Activated naive CD4-positive, alpha-beta T cell treated with Interleukin-2 at 50 U/mL for 16 hours (primary cell): ENCODE measurements at places on chromosomes 12 and 14.

DNA sequence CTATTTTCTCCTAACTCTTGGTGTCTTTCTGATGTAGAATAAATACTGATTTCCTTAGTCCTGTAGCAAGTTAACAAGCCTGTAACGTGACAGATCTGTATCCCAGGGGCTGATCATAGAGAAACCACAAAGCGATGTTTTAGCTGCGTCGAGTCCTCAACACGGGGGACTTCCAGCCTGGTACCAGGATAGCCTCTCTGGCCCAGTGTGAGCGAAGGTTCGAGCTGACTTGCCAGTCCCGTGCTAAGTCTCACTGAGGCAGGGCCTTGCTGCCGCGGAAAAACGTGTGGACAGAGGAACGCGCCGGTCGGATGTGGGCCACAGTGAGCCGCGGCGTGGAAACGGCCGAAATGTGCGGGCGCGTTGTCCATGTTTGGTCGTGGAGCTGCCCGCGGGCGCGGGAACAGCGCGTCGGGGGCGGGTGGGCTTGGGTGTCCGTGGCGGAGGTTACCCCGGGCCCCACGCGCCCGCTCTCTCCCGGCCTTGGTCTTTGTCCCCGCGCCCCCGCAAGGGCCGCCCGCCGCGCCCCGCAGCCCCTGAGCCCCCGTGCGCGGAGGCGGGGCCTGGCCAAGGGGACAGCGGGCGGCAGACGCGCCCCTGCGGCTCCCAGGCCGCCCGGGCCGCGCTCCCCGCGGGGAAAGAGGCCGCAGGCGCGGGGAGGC lies 531 bp upstream of the EML1 start:
- peak; percentile 5 for DNase-seq

GRCh38 chr14:31881531-31882310 lies 195.4 kb upstream of the ARHGAP5 start:
- DNase-seq: no peak

DNA sequence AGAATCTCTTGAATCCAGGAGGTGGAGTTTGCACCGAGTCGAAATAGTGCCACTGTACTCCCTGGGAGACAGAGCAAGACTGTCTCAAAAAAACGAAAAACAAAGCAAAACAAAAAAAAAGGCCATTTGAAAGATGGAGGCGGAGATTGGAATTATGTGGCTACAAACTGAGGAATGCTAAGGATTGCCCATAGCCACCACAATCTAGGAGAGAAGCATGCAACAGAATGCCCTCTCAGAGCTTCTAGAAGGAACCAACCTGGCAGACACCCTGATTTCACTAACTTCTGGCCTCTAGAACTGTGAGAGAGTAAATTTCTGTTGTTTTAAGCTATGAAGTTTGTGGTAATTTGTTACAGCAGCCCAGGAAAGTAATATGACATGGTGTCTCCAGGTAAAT lies 50.1 kb upstream of the LIMA1 start:
- no peak for DNase-seq

GRCh38 chr14:101008196-101008595 lies 104.7 kb upstream of the RTL1 start:
- DNase-seq: no peak

DNA sequence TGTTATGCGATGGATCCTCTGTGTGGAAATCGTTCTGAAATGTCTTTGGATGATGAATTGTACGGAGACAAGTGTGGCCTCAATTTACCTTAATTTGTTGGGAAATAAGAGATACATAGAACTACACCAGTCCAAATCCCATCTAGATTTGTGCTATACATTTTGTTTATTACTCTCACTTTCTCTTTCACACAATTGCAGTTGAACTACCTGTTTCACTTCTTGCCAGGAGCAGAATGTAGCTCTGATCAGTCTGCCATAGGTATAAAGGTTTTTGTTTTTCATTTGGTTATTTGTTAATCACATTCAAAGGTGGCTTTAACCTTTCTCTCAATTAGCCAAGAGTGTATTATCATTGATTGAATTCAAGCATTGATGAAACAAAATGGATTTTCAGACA lies 268.2 kb downstream of the SNAPC1 start:
- no peak for DNase-seq

DNA sequence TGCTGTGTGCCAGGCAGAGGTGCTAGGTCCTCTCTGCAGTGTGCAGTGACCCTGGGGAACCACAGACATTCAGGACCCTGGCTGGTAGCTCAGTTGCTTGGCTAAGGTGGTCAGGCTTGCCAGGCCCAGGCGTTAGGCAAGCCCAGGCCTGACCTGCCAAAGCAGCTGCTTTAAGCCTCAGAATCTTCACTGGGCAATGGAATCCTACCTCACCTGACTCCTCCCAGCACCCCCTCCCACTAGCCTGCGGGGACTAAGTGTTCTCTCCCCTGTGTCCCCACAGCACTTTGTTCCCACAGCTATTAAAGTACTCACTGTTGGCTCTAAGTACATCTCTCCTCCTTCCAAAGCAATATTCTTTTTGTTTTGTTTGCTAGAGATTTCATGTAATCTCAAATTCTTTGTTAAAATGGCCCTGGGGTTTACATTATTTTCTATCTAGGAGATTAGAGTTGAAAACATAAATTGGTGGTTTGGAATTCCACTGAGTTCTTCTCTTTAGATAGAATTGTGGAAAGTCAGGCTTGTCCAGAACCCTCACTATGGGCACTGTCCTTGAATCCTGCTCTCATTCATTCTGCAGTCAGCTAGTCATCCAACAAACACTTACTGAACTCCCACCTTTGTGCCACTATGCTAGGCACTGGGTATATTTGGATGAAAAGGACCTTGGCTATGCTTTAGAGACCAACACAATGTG lies 44.4 kb downstream of the DGLUCY start:
- no peak for DNase-seq

- no peak for DNase-seq
Measured at GRCh38 chr14:59281609-59282377, 93.3 kb downstream of the DAAM1 start.

GRCh38 chr14:100525615-100526014 lies 61.6 kb downstream of the BEGAIN start:
- DNase-seq: no peak

DNA sequence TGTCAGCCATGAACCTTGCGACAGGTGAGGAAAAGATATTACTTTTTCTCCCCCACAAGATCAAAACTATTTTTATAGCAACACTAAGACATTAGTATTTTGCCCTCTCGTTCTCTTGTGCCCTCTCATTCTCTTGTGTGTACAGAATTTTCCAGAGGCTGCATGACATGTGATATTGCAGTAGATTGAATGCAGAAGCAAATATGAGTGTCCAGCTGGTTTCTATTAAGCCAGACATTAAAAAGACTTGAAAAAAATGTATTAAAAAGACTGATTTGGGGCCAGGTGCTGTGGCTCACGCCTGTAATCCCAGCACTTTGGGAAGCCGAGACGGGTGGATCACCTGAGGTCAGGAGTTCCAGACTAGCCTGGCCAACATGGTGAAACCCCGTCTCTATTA lies 63.7 kb upstream of the ZFP36L1 start:
- DNase-seq: no peak

- no peak for DNase-seq
Measured at GRCh38 chr12:2552000-2552756, 242.6 kb upstream of the FKBP4 start.

GRCh38 chr14:91727121-91727520 lies 4.8 kb downstream of the CATSPERB start:
- DNase-seq: no peak

DNA sequence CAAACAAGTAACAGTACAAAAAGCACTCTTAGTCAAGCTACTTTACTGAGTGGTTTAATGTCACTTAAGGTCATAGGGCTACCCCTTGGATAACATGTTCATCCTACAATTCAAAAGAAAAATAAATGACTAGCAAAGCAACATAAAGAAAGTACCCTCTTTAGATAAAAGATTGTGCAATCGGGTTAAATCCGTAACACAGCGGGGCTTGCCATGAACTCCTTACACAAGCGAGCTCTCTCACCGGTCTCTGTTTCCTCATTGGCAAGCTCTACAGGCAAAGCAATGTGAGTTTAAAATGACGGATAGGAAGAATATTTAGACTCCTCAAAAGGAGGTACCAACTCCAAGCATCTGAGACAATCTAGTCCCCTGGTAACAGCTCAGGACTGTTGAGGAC lies 140.6 kb downstream of the EGLN3 start:
- no peak for DNase-seq

- no peak for DNase-seq
Measured at GRCh38 chr12:28708918-28709371, 440.1 kb upstream of the FAR2 start.

DNA sequence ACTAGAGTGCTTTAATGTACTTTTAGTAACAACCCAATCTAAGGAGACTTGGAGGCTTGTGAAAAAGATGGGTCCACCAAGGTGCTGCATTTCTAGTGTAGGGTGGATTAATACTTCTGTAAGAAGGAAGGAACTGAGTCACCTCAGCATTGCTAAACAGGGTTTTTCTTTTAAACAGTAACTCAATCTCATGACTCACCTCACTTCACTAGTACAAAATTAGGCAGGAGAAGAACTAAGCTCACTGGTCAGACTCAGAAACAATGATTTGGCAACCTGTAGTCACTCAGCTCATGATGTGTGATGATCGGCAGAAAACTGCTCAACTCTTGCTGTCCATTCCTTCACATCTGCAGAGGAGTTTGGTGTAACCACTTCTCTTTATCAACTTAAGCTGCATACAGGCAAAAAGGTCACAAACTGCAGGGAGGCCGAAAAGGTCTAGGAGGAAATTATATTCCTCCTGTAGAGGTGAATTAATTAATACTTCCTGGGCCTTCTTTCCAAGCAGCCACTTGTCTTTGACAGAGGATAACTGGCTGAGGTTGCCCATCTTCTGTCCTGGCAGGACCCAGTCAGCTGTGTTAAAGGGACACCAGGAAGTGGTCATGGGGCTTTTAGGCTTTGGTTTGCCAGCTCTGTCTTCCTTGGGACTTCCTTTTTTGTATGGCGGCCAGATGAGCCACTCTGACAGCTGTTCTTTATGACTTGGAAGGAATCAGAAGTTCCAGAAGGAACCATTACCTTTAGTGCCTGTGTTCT lies 466.9 kb downstream of the FUT8 start:
- DNase-seq: no peak
